ENCODE measurements at places on chromosomes 2 and 18. TPM values are rescaled to one million over a fixed set of nuclear protein-coding genes. Genes with fewer than 3 reads are reported as not detected.
A peak's percentile ranks its signal among the peaks of the same experiment; 100 is the strongest.

Gene TMEM178A
- not detected for total RNA-seq

Gene NEMP2
- 11.1 TPM for total RNA-seq

Gene RAMP1
- total RNA-seq = not detected

Gene GRHL1
- total RNA-seq = 1.3 TPM

Gene ESPNL
- 1.0 TPM for total RNA-seq

Gene DSEL
- total RNA-seq = not detected

Gene TUBA3E
- total RNA-seq = not detected

Gene EFHD1
- total RNA-seq = not detected

Gene OR6B2
- not detected for total RNA-seq

DNA sequence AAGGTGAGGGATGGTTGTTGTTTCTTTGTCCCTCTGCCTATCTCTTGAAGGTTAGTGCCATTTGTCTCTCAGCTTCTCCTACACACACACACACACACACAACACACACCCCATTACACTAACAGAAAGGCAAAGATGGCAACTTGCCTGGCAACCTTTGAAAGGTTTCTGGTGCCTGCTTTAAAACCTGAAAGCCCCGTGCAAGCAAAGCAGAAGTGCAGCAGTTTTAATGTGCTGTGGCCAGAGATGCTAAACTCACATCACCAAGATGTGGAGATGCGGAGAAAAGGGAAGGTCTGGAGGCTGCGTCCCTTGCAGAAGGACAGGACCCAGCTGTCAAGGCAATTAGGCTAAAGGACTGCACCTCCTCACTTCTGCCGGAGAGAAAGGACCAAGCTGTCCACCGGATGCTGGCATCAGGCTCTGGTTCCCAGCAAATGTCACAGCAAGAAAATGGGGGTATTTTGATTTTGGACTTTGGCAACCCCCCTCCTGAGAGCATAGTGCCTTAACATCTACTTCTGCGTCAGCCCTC, 196.4 kb downstream of the ARL4C start:
- H3K4me3 ChIP-seq = no peak overlapping the region
- no peaks in the 10 kb centered on the region for H3K27me3 ChIP-seq
- no peak overlapping the region for H3K27ac ChIP-seq
- no peak for DNase-seq

GRCh38 chr2:46434851-46435273, 44.5 kb upstream of the TMEM247 start:
- H3K4me1 ChIP-seq = peaks cover 5% of the 10 kb centered on the region
- H3K27me3 ChIP-seq = no peaks in the 10 kb centered on the region
- H3K36me3 ChIP-seq = no peaks in the 10 kb centered on the region
- H3K4me3 ChIP-seq = no peak overlapping the region

- DNase-seq = no peak
- H3K27ac ChIP-seq = no peak overlapping the region
- H3K27me3 ChIP-seq = no peaks in the 10 kb centered on the region
Measured at GRCh38 chr2:30684996-30685395, 122.2 kb downstream of the CAPN13 start.

DNA sequence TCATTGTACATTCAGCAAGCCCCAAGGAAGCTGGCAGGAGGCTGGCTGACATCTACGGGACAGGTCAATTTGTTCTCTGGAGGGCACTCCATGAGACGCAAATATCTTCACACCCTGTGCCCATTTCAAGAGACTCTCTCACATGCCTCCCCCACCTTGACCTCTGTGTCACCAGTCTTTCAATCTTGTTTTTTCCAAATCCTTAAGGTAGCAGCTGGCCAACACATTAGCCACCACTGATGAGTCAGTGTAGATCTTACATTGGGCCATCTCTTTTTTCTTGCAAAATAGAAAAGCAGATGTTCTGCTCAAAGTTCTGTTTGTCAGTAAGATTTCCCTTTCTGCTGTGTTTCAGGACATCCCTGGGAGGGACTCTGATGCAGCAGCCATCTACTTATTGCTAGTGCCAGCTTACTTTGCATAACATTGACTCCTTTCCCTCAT, 1.7 kb upstream of the DPP4 start:
- DNase-seq = no peak
- H3K27me3 ChIP-seq = no peaks in the 10 kb centered on the region
- no peak overlapping the region for H3K27ac ChIP-seq
- H3K4me1 ChIP-seq = no peaks in the 10 kb centered on the region
- no peaks in the 10 kb centered on the region for H3K36me3 ChIP-seq

DNA sequence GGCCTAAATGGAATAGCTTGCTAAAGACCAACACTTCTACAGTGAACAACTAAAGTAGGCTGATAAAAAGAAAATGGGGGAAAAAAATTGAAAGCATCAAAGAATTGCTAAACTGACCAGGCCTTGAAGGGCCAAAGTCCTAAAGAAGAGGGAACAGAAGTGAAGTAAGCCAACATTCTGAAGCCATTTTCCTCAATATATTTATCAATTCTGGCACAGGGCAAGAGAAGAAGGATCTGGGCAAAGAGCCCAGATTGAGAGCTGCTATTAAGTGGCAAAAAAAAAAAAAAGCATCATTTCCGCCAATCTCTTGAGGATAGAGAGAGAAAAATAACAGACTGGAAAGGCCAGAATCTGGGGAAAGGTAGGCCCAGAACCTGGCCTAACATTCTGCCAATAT, 25.7 kb downstream of the FANCL start:
- peaks cover 83% of the 10 kb centered on the region for H3K36me3 ChIP-seq
- no peak overlapping the region for H3K4me3 ChIP-seq
- H3K4me1 ChIP-seq = no peaks in the 10 kb centered on the region
- no peaks in the 10 kb centered on the region for H3K27me3 ChIP-seq

GRCh38 chr2:70128005-70128404, 40.7 kb downstream of the PCBP1 start:
- DNase-seq = no peak
- H3K4me1 ChIP-seq = peaks cover 64% of the 10 kb centered on the region
- H3K4me3 ChIP-seq = no peak overlapping the region
- H3K36me3 ChIP-seq = no peaks in the 10 kb centered on the region
- no peaks in the 10 kb centered on the region for H3K27me3 ChIP-seq

GRCh38 chr2:103792042-103792441, 1030.2 kb downstream of the TMEM182 start:
- H3K4me3 ChIP-seq = no peak overlapping the region
- no peaks in the 10 kb centered on the region for H3K27me3 ChIP-seq
- no peak overlapping the region for H3K27ac ChIP-seq
- no peaks in the 10 kb centered on the region for H3K36me3 ChIP-seq

GRCh38 chr18:45981821-45982220, 14.7 kb upstream of the EPG5 start:
- no peak for DNase-seq
- no peak overlapping the region for H3K4me3 ChIP-seq
- H3K4me1 ChIP-seq = no peaks in the 10 kb centered on the region
- no peak overlapping the region for H3K27ac ChIP-seq
- H3K27me3 ChIP-seq = no peaks in the 10 kb centered on the region

- no peaks in the 10 kb centered on the region for H3K4me1 ChIP-seq
- H3K36me3 ChIP-seq = no peaks in the 10 kb centered on the region
Measured at GRCh38 chr2:167451496-167452289, 563.4 kb downstream of the XIRP2 start.

GRCh38 chr2:73418343-73418742, 32.7 kb downstream of the ALMS1 start:
- H3K36me3 ChIP-seq = peaks cover 24% of the 10 kb centered on the region
- H3K27ac ChIP-seq = peak overlapping the region; percentile 9
- no peaks in the 10 kb centered on the region for H3K27me3 ChIP-seq
- no peak for DNase-seq
- H3K4me1 ChIP-seq = peaks cover 43% of the 10 kb centered on the region
- H3K4me3 ChIP-seq = no peak overlapping the region

DNA sequence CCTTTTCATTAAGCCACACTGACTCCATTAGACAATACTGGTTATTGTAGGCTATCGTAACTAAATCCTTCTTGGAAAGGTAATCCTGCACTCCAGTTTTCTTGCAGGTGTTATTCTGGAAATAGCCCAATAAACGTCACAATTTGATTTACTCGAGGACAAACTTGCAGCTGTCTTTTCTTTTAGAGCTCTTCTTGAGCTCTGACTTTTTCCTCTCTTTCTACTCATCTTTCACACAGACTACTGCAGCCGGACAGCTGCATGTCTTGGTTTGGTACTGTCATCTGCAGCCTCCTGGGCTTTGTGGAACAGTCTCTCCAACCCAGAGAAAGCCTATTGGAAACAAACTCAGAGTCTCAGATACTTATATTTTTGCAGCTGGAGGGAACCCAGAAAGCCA, 23.0 kb upstream of the MSGN1 start:
- peaks cover 47% of the 10 kb centered on the region for H3K4me1 ChIP-seq
- no peaks in the 10 kb centered on the region for H3K36me3 ChIP-seq
- H3K27me3 ChIP-seq = no peaks in the 10 kb centered on the region
- DNase-seq = no peak
- peak overlapping the region; percentile 37 for H3K27ac ChIP-seq
- H3K4me3 ChIP-seq = no peak overlapping the region

DNA sequence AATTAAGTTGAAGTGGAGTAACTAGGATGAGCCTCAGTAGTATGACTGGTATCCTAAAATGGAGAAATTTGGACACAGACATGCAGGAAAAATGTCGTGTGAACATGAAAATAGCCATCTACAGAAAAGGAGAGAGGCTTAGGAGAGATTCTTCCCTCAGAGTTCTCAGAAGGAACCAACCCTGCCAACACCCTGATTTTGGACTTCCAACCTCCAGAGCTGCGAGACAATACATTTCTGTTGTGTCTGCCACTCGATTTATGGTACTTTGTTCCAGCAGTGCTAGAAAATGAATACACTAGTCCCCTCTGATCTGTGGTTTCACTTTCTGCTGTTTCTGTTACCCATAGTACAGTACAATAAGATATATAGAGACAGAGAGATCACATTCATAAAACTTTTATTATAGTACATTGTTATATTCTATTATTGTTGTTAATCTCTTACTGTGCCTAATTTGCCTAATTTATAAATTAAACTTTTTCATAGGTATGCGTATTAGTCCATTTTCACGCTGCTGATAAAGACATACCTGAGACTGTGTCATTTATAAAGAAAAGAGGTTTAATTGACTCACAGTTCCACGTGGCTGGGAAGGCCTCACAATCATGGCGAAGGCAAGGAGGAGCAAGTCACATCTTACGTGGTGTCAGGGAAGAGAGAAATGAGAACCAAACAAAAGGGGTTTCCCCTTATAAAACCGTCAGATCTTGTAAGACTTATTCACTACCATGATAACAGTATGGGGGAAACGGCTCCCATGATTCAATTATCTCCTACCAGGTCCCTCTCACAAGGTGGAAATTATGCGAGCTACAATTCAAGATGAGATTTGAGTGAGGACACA, 41.3 kb downstream of the PLEKHA3 start:
- 0 out of 2 replicates have a peak, but pooled peaks cover 8% of the 10 kb centered on the region for H3K36me3 ChIP-seq
- no peak overlapping the region for H3K4me3 ChIP-seq
- no peak for DNase-seq
- H3K27ac ChIP-seq = no peak overlapping the region

DNA sequence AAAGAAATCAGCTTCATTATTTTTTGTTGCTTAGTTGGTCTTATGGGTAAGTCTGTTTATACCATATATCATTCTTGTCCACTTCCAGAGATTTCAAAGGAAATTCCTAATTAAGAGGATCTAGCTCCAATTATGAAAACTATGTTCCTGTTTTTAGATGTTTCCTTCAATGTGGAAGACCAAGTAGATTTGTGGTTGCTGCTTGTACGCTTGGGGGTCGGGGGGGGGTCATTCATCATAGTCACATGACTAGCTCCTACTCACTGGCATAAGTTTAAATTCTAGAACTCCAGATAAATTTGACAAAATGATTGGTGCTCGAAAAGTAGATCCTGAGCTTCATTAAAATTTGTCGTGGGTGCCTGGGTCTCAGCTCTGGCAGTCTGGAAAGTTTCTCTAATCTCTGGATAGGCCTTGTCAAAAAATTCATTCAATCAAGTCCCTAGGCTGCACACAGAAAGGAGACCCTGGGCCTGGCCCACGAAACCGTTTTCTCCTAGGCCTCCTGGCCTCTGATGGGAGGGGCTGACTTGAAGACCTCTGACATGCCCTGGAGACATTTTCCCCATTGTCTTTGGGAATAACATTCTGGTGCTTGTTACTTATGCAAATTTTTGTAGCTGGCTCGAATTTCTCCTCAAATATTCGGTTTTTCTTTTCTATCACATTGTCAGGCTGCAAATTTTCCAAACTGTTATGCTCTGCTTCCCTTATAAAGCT, 62.5 kb downstream of the MEP1B start:
- no peak for DNase-seq
- H3K27ac ChIP-seq = no peak overlapping the region
- H3K27me3 ChIP-seq = no peaks in the 10 kb centered on the region
- no peaks in the 10 kb centered on the region for H3K4me1 ChIP-seq
- H3K36me3 ChIP-seq = no peaks in the 10 kb centered on the region

DNA sequence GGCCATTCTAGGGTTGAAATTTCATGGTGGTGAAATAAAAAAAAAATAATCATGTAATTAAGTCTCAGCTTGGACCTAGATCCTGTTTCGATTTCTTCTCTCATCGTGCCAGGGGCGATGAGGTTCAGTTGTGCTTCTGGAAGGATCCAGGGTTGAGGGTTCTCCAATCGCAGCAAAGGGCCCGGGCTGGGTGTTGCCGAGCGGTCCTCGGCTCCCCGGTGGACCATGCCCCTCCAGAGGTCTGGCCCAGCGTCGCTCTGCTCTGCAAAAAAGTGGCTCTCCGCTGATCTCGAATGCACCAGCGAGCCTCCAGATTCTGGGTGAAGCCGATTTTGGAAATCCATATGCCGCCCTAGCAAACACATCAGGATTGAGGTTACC, 39.0 kb downstream of the EN1 start:
- H3K4me3 ChIP-seq = no peak overlapping the region
- H3K27ac ChIP-seq = no peak overlapping the region
- H3K4me1 ChIP-seq = no peaks in the 10 kb centered on the region
- no peaks in the 10 kb centered on the region for H3K27me3 ChIP-seq
- no peaks in the 10 kb centered on the region for H3K36me3 ChIP-seq

- DNase-seq = no peak
- H3K36me3 ChIP-seq = no peaks in the 10 kb centered on the region
- no peak overlapping the region for H3K4me3 ChIP-seq
- H3K4me1 ChIP-seq = no peaks in the 10 kb centered on the region
Measured at GRCh38 chr2:29195796-29196195, 80.6 kb downstream of the CLIP4 start.
